ENCODE measurements at places on chromosomes 4 and X. TPM values are rescaled to one million over a fixed set of nuclear protein-coding genes. Genes with fewer than 3 reads are reported as not detected.
A peak's percentile ranks its signal among the peaks of the same experiment; 100 is the strongest.

DNA sequence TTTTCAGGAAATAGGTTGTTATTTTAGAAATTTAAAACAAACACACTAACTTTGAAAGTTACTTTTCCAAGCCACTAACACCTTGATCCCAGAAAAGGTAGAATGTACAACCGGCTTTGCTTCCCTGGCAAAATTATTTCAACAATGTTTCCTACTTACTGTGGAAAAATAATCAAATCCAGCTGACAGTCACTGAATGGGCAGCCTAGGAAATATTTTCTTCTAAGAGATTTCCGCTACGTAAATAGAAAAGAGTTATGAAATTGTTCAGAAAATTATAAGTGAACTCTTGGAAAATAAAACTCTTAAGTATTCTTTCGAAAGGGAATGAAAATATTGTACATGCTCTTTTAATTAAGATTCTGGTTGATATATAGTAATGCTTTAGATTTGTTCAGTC lies 195.7 kb downstream of the GASK1B start:
- H3K4me1 ChIP-seq = no peaks in the 10 kb centered on the region
- no peak for DNase-seq
- no peak overlapping the region for H3K27ac ChIP-seq
- no peak overlapping the region for H3K4me3 ChIP-seq

DNA sequence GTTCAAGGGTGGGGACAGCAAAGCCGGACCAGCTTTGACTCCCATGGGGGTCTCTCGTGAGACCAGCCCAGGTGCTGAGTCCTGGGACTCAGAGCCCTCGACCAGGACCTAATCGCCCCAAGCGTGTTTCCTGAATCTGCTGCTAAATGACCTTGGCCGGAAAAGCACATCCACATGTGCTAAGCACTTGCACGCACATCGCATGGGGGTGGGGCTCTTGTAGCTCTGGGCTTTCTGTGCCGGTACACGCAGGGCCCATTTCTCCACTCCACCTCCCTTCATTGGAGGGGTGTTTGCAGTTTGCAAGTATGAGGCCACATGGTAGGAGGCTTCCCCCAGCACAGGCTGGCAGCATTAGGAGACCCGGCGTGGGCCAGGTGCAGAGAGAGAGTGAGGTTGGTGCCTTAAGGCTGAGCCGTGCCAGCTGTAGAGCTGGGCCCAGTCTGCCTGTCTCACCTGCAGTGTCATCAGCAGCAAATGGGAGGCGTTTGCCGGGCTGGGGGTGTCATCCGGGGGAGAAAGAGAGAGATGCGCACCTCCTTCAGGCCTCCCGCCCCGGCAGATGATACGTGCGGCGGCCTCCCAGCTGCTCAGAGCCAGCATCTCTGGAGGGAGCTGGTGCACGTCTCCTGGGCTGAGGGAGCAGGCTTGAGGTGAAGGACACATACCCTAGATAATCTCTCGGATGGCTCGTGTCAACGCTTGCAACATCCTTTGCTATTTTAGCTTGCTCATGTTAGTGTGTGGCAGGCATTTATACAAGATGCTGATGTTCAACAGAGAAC lies 45.2 kb upstream of the CLCN4 start:
- no peaks in the 10 kb centered on the region for H3K4me1 ChIP-seq
- no peaks in the 10 kb centered on the region for H3K27me3 ChIP-seq
- no peak overlapping the region for H3K4me3 ChIP-seq
- DNase-seq = no peak
- no peaks in the 10 kb centered on the region for H3K36me3 ChIP-seq
- no peak overlapping the region for H3K27ac ChIP-seq

DNA sequence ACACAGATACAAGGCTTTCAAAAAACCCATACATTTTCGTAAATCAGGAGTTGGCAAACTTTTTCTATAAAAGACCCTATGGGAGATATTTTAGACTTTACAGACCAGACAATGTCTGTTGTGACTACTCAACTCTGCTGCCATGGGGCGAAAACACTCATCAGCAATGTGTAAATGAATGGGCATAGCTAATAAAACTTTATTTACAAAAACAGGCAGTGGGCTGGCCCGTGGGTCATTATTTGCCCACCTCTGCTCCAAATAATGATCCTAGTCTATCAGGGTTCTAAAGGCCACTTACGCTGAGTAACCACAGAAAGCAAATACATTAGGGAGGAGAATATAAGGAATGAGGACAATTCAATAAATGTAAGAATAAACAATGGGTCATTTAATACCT lies 43.9 kb upstream of the ACSL4 start:
- H3K27ac ChIP-seq = no peak overlapping the region
- H3K36me3 ChIP-seq = no peaks in the 10 kb centered on the region
- no peak overlapping the region for H3K4me3 ChIP-seq
- no peaks in the 10 kb centered on the region for H3K27me3 ChIP-seq
- H3K4me1 ChIP-seq = no peaks in the 10 kb centered on the region

DNA sequence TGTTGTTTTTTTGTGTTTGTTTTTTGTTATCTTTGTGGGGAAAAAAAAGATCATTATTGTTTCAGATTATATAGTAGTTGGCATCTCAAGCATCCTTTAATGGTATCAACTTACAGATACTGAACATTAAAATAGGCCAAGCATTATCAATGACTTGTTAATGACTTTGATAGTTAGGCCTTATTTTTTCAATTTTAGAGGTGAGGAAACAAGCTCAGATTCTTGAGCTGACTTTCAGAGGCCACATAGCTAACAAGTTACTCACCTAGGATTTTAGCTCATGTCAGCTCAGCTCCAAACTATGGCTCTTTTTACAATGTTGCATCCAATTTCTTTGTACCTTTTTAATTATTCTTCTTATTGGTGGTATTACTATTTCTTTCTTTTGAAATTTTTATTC lies 471 bp upstream of the PLAC8 start:
- no peak overlapping the region for H3K4me3 ChIP-seq
- H3K27me3 ChIP-seq = no peaks in the 10 kb centered on the region
- no peak overlapping the region for H3K27ac ChIP-seq

- H3K27ac ChIP-seq = no peak overlapping the region
- H3K4me3 ChIP-seq = no peak overlapping the region
- no peaks in the 10 kb centered on the region for H3K36me3 ChIP-seq
- H3K27me3 ChIP-seq = no peaks in the 10 kb centered on the region
- H3K4me1 ChIP-seq = no peaks in the 10 kb centered on the region
Measured at GRCh38 chr4:173014113-173014558, 154.5 kb upstream of the GALNT7 start.

DNA sequence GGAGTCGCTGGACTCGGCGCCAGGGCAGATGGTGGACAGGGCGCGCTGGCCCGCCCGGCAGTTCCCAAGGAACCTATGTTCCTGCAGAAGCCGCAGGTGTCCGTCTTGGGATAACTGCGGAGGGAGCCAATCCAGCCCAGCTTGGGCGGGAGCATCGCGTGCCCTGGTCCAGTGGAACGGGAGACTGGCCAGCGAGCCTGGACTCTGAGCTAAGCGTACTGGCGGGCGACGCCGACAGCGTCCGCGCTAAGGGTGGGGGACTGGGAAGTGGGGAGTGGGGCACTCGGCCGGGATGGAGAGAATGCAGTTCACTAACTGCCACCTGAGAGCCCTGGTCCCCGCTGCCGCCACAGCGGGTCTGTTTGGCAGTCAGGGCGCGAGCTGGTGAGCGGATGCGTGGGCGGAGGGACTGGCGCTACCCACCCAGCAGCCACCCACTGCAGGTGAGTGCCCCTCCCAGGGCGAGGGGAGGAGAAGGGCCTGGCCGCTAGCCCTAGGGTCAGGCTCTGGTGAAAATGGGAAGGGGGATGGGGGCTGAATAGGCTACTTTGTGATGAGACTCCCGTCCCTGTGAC lies 1.3 kb upstream of the MAMLD1 start:
- no peaks in the 10 kb centered on the region for H3K36me3 ChIP-seq
- H3K27me3 ChIP-seq = no peaks in the 10 kb centered on the region
- no peak for DNase-seq
- no peak overlapping the region for H3K4me3 ChIP-seq
- no peak overlapping the region for H3K27ac ChIP-seq

DNA sequence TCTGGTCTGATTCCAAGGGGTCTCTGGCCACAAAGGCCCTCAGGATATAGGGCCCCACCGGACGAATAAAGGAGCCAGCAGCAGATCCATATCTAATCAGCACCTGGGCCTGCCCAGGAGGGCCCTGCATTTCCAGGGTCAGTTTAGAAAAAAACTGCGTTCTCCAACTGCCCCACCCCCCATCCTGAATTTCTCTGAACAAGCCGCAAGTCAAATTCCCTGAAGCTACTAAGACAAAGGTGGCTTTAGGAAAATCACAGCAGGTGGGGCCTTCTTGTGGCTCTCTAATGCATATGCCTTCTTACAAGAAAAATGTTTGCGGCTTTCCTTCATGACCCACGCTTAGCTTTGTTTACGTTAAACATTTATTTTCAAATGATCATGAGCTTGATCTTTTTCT lies 76.6 kb downstream of the MBNL3 start:
- no peak overlapping the region for H3K4me3 ChIP-seq
- H3K27ac ChIP-seq = no peak overlapping the region
- H3K36me3 ChIP-seq = no peaks in the 10 kb centered on the region
- H3K4me1 ChIP-seq = no peaks in the 10 kb centered on the region

- H3K27ac ChIP-seq = no peak overlapping the region
- H3K36me3 ChIP-seq = no peaks in the 10 kb centered on the region
- peak; percentile 40 for DNase-seq
- H3K4me3 ChIP-seq = peak overlapping the region; percentile 11
- no peaks in the 10 kb centered on the region for H3K27me3 ChIP-seq
Measured at GRCh38 chrX:73127700-73128241, 48.5 kb upstream of the PABPC1L2A start.

GRCh38 chr4:74503580-74503979 lies 58.6 kb downstream of the AREG start:
- no peak overlapping the region for H3K27ac ChIP-seq
- H3K4me3 ChIP-seq = no peak overlapping the region
- no peaks in the 10 kb centered on the region for H3K27me3 ChIP-seq
- no peak for DNase-seq
- H3K4me1 ChIP-seq = no peaks in the 10 kb centered on the region

- H3K36me3 ChIP-seq = no peaks in the 10 kb centered on the region
- H3K4me3 ChIP-seq = no peak overlapping the region
- DNase-seq = no peak
- H3K4me1 ChIP-seq = no peaks in the 10 kb centered on the region
Measured at GRCh38 chr4:35516102-35516501, 728.2 kb downstream of the ARAP2 start.

- no peaks in the 10 kb centered on the region for H3K4me1 ChIP-seq
- no peak overlapping the region for H3K4me3 ChIP-seq
- H3K27me3 ChIP-seq = no peaks in the 10 kb centered on the region
Measured at GRCh38 chr4:76767983-76768382, 130.0 kb downstream of the SOWAHB start.

DNA sequence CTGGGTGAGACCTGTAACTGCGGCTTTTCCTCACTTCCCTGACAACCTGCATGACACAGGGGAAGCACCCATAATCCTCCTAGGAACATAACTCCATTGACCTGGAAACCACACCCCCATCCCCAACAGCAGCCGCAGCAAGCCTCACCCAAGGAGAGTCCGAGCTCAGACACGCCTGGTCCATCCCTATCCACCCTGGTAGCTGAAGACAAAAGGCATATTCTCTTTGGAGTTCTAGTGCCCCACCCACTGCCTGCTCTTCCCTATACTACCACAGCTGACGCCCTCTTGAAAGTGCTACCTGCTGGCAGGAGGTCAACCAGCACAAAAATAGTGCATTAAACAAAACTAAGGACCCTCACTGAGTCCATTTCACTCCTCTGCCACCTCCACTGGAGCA lies 1080.9 kb upstream of the IGFBP7 start:
- H3K27me3 ChIP-seq = no peaks in the 10 kb centered on the region
- DNase-seq = no peak
- H3K27ac ChIP-seq = no peak overlapping the region
- no peaks in the 10 kb centered on the region for H3K36me3 ChIP-seq
- H3K4me1 ChIP-seq = no peaks in the 10 kb centered on the region
- no peak overlapping the region for H3K4me3 ChIP-seq

DNA sequence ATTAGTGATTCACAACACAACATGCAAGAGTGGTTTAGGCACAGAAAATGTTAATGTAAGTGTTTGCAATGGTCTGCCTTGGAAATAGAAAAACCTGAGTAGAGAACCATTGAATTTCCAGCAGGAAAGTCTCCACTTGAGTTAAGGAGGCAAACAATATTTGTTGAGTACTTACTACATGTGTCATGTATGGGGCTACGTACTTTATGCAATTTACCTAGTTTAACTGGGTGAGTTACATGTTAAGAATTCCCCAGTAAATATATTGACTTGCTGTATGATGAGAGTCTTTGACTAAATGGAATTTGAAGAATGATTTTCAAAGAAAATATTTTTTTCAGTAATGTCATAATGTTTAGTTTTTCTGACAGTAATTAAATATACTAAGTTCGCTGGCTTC lies 7.8 kb upstream of the NPNT start:
- H3K4me3 ChIP-seq = no peak overlapping the region
- H3K27me3 ChIP-seq = no peaks in the 10 kb centered on the region
- no peak overlapping the region for H3K27ac ChIP-seq
- H3K4me1 ChIP-seq = no peaks in the 10 kb centered on the region
- DNase-seq = no peak
- no peaks in the 10 kb centered on the region for H3K36me3 ChIP-seq

- H3K36me3 ChIP-seq = no peaks in the 10 kb centered on the region
- H3K27ac ChIP-seq = no peak overlapping the region
- no peaks in the 10 kb centered on the region for H3K4me1 ChIP-seq
- DNase-seq = no peak
- H3K4me3 ChIP-seq = no peak overlapping the region
- peaks cover 30% of the 10 kb centered on the region for H3K27me3 ChIP-seq
Measured at GRCh38 chrX:111265486-111265885, 4.8 kb downstream of the CAPN6 start.

DNA sequence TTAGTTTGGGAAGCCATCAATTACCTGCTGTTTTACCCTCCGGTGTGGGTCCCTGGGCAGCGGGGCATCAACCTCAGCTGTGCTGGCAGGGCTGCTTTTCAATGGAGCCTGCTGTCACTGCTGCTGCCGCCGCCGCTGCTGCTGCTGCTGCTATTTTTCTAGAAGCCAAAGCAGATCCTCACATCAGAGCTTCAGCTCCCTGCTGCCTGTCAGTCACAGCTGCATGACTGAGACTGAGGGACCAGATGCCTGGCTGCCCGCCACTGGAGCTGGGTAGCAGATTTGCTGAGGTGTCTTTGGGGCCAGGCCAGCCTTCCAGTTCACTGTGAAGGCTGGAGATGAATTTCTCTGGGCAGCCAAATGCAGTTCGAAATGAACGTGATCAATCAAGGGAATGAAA lies 200.3 kb upstream of the NHS start:
- H3K4me3 ChIP-seq = no peak overlapping the region
- H3K36me3 ChIP-seq = no peaks in the 10 kb centered on the region
- H3K27me3 ChIP-seq = no peaks in the 10 kb centered on the region
- H3K4me1 ChIP-seq = no peaks in the 10 kb centered on the region

GRCh38 chr4:172601195-172601594 lies 567.4 kb upstream of the GALNT7 start:
- no peaks in the 10 kb centered on the region for H3K27me3 ChIP-seq
- H3K27ac ChIP-seq = no peak overlapping the region
- H3K36me3 ChIP-seq = no peaks in the 10 kb centered on the region
- no peak overlapping the region for H3K4me3 ChIP-seq
- H3K4me1 ChIP-seq = no peaks in the 10 kb centered on the region
- DNase-seq = no peak

GRCh38 chr4:143207555-143207954 lies 22.8 kb downstream of the USP38 start:
- H3K4me1 ChIP-seq = no peaks in the 10 kb centered on the region
- H3K27me3 ChIP-seq = no peaks in the 10 kb centered on the region

The ERCC6L gene
- not detected for total RNA-seq

The FREM3 gene
- total RNA-seq = not detected

The GRIA2 gene
- total RNA-seq = 2.1 TPM

The ZFP42 gene
- total RNA-seq = 0.06 TPM

The MAGEA2 gene
- total RNA-seq = not detected

The SCFD2 gene
- total RNA-seq = 11.1 TPM

The CDX4 gene
- total RNA-seq = not detected

The HERC5 gene
- total RNA-seq = 4.7 TPM

The CLDN34 gene
- 0.24 TPM for total RNA-seq

The FOXR2 gene
- total RNA-seq = not detected

The AMOT gene
- total RNA-seq = 7.8 TPM
